ENCODE measurements at places on chromosomes 3 and 15.

GRCh38 chr3:98601180-98601579 lies 7.8 kb upstream of the CPOX start:
- no peak for DNase-seq

GRCh38 chr3:186882150-186882524 lies 39.6 kb downstream of the ADIPOQ start:
- DNase-seq: no peak

GRCh38 chr3:194953291-194953690 lies 267.6 kb downstream of the FAM43A start:
- no peak for DNase-seq

DNA sequence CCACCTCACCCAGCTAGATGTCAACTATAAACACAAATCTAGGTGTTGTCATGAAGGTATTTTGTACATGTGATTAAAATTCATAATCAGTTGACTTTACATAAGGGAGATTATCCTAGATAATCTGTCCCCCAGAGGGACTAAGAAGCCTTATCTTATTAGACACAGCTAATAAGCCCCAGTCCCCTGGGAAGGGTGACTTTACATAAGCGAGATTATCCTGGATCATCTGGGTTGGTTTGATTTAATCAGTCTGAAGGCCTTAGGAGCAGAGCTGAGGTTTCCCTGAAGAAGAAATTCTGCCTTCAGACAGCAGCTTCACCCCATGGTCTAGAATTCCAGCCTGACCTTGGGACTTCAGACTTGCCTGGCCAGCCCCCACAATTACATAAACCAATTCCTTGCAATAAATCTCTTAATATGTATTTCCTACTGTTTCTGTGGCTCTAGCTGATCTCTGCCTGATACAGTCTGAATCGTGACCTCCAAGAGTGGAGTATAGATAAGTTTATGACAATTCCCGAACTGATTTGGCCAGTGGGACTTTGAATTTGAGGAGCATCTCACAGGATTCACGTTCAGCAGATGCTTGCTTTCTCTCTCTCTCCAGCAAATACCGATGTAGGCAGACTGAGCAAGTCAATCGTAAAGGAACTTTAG lies 66.5 kb downstream of the MRPL46 start:
- no peak for DNase-seq

- DNase-seq: no peak
Measured at GRCh38 chr3:82208002-82208710, 446.7 kb upstream of the GBE1 start.

- DNase-seq: no peak
Measured at GRCh38 chr3:51544011-51544775, 5.7 kb downstream of the RAD54L2 start.

DNA sequence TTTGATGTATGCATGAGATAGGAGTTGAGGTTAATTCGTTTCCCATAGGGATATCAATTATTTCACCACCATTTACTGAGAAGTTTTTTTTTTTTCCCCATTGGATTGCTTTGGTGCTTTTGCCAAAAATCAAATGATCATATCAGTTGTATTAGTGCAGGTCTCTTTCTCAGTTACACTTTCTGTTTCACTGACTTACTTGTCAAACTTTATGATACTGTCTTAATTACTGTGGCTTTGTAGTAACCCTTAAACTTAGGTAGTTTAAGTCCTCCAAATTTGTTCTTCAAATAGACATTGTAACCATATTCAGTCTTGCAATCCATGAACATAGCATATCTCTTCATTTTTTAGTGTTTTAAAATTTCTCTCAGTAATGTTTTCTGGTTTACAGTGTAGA lies 259.9 kb upstream of the SLCO3A1 start:
- no peak for DNase-seq

GRCh38 chr3:68004091-68004490 lies 349.7 kb upstream of the SUCLG2 start:
- DNase-seq: no peak

DNA sequence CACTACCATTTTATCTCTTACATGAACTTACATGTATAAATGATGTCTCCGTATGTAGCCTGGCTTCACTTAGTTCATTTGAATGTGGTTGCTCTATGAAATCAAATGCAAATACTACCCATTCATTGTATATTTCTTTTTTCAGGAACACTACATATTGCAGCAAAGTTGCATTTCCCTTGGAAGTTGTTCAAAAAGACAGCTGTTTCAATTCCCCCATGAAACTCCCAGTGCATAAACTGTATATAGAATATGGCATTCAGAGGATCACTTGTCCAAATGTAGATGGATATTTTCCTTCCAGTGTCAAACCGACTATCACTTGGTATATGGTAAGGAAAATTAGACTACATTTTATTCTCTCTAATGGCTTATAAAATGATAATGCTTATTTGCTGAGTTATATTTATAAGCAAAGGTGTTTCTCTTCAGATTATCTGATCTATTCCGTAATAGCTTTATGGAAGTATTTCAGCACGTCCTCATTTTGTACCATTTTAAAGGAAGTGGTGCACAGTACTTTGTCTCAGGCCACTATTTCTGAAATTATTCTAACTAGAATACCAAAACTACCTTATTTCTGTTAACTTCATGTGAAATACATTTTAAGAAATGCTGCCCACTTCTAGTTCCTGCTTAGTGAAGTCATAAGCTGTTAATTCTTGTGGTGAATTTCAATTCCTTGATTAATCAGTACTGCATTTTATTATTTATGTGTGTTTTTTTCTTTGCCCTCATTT lies 95.1 kb downstream of the IL1RAP start:
- no peak for DNase-seq

DNA sequence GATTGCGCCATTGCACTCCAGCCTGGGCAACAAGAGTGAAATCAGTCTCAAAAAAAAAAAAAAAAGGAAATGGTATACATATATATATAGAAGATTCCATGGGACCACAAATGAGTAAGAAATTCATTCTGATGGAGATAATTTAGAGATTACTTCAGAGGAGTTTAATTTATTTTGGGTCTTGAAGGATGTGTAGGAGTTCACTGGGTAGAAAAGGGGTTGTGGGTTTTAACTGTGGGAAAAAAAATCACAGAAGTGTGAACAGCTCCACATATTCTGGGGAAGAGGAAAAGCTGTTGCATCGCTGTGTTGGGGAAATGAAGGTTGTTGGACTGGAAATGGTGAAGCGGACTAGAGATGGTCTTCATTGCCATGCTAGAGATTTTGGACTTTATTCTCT lies 4.1 kb upstream of the ICE2 start:
- no peak for DNase-seq

DNA sequence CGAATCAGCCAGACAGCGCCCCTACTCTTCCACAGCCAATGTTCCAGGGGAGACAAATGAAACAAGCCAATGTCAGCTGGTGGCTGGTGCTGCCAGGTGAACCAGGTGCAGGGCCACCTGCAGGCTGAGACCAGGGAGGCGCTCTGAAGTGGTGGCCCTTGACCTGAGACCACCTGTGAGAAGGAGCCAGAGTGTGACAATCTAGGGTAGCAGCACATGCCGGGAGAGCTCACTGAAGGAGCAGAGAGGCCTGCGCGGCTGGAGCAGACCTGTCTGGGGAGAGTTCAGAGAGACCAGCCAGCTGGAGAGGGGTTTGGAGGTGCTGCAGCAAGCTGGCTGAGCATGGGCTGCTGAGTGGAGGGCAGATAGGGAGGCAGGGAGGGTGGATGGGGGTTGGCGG lies 693 bp upstream of the STAB1 start:
- DNase-seq: no peak

DNA sequence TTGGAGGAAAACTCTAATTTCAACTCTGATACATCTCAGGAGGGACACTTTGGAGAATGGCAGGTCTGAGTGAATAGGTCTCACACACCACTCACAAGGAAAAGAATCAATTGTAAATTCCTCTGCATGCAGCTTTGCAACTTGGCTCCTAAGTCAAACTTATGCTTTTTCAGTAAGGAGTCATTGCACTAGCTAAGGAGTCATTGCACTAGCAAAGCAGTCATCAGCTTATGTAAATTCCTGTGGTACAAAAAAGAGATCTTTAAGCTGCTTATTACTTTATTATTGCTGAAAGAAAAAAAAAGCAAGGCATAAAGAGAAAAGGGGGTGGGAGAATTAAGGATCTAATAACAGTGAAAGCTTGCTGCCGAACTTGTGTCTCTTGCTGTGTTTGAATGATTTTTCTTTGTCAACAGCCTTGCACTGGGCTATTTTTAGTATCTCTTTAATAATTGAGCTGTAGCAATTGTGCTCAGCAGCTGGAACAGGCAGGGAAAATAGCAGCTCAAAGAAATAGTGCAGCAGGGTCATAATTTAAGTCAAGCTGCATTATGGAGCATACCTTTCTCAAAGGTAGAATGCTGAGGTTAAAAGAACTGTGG lies 154.3 kb upstream of the ARPP21 start:
- no peak for DNase-seq

- no peak for DNase-seq
Measured at GRCh38 chr3:53695324-53695690, 150.9 kb downstream of the CHDH start.

- no peak for DNase-seq
Measured at GRCh38 chr3:108959017-108959416, 5.3 kb upstream of the GUCA1C start.

DNA sequence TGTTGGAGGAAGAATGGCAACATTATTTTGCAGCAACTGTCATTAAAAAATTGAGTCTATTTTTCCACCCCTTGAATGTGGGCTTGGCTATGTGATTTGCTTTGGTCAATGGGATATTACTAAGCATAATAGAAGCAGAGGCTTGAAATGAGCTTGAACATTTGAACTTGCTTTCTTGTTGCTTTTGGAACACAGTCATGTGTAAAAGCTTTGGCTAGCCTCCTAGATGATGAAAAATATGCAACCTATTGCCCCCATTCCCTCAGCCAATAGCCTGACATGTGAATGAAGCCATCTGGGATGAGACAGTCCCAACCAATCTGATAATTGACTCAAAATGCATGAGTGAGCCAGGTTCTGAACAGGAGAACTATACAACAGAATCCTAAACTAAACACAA lies 78.4 kb downstream of the PLSCR2 start:
- DNase-seq: no peak

- DNase-seq: no peak
Measured at GRCh38 chr3:30611613-30612436, 5.4 kb downstream of the TGFBR2 start.

DNA sequence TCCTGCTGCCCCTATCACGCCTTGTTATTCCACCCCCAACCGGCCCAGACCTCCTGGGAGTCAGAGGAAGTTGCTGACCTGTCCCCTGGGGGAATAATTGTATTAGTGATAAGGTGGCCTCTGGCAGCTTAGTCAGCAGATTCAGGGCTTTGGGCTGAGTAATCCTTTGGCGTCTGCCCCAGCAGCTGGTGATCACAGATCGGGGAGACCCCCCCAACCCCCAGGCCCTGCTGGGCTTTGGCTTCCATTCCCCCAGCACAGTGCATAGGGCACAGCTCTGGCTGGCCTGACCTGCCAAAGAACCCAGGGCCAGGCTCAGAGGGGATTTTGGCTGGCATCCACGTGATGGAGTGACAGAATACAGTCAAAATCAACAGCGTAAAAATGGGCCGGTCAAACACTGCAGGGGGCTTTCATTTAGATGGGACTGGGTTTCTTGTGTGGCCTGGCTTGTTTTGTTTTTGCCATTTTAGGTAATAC lies 3.9 kb upstream of the NR2E3 start:
- DNase-seq: no peak

- no peak for DNase-seq
Measured at GRCh38 chr3:42749753-42750231, 23.3 kb downstream of the CCDC13 start.

GRCh38 chr15:39102431-39102830 lies 478.4 kb upstream of the THBS1 start:
- DNase-seq: no peak

Data from NCI-H1048 (cell line).